ENCODE measurements at places on chromosomes 1 and 21. TPM values are rescaled to one million over a fixed set of nuclear protein-coding genes. Genes with fewer than 3 reads are reported as not detected.

DNA sequence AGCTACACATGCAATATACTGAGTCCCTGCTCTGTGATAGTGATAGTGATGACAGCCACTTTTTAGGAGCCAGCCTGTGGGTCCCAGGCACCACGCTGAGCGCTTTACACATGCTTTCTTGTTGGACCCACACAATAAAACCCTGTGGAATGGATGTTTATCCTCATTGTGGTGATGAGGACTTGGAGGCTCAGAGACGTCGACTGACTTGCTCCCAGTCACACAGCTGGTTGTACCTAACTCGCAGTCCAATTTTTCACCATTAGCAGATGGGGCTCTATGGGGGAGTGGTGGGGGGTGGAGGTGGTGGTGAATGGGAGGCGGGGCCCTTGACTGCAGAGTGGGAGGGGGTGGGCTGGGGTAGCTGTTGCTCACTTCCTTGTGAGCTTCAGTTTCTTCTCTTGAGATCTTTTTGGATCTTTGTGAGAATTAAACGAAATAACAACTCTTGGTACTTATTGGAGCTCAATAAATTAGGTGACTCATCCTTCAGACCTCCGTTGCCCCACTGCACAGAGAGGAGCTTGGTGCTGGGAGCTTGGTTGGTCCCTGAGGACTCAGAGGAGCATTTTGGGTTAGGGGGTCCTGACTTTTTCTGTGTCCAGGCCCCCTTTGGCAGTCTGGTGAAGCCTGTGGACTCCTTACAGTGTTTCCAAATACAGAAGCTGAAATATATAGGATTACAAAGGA lies 61.8 kb upstream of the CD1D start:
- DNase-seq, result no peak

- peak; percentile 66 for DNase-seq
These were observed at the start of gene KCTD3 for GRCh38 chr1:215566556-215567490. KCTD3 (plus strand) TSS chr1:215567304; CDS start chr1:215567686, 382 bp downstream.

The LUZP1 gene
- total RNA-seq, result 29.1 TPM

GRCh38 chr1:223727541-223727940 lies 15.2 kb downstream of the CAPN2 start:
- no peak for DNase-seq

GRCh38 chr1:216836316-216836715 lies 113.1 kb upstream of the ESRRG start:
- DNase-seq, result no peak

GRCh38 chr1:204598319-204598969 lies 82.2 kb downstream of the MDM4 start:
- no peak for DNase-seq

The LAD1 gene
- total RNA-seq, result 3.9 TPM

- no peak for DNase-seq
These were observed at the start of gene LRRC7 for GRCh38 chr1:69567652-69568420. LRRC7 (plus strand) TSS chr1:69567922; CDS start chr1:69568640, 718 bp downstream.

GRCh38 chr1:1142844-1143243 lies 27.0 kb upstream of the C1orf159 start:
- DNase-seq, result no peak

GRCh38 chr1:3329640-3330281 lies 124.7 kb upstream of the ARHGEF16 start:
- no peak for DNase-seq

- DNase-seq, result no peak
These were observed 18.1 kb upstream of the TSPEAR start for GRCh38 chr21:44729336-44730027.

The COL8A2 gene
- total RNA-seq, result 4.4 TPM

DNA sequence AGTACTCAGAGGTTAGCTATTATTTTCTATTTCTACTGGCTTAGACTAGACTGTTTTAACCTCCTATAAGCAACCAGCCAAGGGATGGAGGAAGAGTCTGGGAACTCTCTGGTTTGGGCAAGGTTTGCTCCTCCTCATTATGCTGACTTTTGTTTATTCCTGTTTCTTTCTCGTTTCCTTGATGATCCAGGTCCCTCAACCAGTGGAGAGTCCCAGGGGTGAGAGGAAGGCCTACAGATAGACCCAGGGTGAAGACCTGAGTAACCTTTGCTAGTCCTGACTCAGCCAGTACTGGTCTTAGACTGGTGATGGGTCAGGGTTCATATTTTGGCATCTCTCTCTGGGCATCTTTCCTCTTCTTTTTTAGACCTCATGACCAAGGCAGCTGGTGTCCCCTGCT lies 5.4 kb downstream of the TUFT1 start:
- no peak for DNase-seq

- DNase-seq, result no peak
These were observed 32.4 kb downstream of the PGBD5 start for GRCh38 chr1:230393722-230394121.

DNA sequence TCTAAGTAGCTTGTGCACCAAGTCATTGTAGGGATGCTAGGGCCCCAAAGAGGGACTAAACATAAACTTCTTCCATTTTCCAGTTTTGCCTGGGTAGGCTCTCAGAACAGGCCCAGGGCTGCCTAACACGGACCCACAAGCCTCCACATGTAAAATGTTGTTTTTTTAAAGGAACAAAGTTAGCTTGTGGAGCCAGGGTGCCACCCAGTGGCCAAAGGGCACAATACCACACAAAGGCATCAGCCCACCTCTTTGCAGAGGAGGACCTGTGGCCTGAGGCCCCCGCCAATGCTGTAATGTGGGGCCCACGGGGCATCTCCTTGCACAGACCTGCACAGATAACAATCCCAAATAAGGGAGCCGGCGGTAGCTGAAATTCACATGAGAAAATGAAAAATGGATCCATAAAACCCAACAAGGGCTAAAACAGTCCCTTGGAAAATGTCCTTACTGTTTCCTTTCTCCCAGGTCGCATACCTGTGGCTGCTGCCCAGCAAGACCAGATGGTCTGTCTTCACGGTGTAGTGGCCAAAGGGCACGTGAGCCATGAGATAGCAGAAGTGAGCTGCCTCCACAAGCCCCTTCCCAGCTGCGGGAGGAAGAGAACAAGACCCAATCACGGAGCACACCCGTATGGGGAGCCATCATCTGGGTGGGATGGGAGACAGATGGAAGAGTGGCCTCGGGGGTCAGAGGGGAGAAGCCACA lies 23.8 kb downstream of the SEC16B start:
- peak; percentile 82 for DNase-seq

The RHEX gene
- total RNA-seq, result 1.2 TPM

DNA sequence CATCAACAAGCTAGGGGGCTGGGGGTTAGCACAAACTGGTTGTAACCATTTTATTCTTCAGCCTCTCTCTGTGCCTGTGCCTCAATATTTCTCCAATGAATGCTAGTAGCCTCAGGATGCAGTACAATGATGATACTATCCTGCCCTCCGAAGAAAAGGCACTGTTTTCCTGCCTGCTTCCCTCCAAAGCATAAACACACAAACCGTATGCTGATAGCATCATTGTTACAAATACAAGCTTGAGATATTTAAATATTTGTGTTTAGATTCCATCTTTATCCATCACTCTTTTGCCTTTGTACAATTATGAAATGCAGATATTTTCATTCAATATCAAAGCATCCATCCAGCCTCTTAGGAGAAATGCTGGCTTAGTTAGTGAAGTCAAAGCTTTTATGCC lies 404.8 kb downstream of the DUSP10 start:
- no peak for DNase-seq

The MNDA gene
- 6.0 TPM for total RNA-seq

The CRP gene
- not detected for total RNA-seq

DNA sequence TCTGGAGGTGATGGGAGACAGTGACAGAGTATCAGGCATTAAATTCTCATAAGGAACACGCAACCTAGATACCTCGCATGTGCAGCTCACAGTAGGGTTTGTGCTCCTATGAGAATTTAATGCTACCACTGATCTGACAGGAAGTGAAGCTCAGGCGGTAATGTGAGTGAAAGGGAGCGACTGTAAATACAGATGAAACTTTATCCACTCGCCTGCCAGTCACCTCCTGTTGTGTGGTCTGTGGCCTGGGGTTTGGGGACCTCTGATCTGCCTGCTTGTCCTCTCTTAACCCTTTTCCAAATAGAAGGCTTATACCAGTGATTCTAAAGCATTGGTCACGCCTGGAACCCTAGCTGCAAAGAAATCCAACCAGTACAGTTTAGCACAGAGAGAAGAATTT lies 15.3 kb downstream of the GABPA start:
- DNase-seq, result no peak

DNA sequence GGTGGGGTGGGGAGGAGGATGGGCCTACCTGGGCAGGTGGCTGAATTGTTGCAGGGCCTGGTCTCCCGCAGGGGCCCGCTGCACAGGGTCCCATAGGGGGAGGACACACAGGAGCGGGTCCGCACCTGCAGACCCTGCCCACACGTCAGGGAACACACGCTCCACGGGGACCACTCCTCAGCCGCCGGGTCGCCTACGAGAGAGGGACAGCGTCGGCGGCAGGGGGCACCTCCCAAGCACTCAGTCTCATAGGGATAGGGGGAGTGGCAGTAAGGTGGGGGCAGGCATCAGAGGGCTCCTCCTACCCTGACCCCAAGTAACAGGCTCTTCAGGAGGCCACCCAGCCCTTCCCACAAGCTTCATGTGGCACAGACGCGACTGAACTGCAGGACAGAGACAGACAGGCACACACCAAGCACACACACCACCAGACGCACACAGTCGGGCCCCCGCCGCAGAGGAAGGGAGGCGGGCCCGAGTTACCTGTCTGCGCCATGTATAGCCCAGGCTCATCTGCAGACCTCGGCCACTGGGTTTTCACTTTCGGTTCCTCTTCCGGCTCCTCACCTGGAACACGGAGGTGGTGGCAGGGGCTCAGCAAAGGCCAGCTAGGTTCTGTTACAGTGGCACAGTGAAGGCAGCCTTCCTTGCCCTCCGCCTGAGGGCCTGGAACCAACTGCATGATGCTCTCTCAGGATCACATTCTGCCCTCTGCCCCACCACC lies 19.8 kb downstream of the ADGRB2 start:
- no peak for DNase-seq

- no peak for DNase-seq
These were observed 63.1 kb downstream of the LAMC2 start for GRCh38 chr1:183248989-183249691.

The FCRL1 gene
- not detected for total RNA-seq

The EGLN1 gene
- 40.4 TPM for total RNA-seq

DNA sequence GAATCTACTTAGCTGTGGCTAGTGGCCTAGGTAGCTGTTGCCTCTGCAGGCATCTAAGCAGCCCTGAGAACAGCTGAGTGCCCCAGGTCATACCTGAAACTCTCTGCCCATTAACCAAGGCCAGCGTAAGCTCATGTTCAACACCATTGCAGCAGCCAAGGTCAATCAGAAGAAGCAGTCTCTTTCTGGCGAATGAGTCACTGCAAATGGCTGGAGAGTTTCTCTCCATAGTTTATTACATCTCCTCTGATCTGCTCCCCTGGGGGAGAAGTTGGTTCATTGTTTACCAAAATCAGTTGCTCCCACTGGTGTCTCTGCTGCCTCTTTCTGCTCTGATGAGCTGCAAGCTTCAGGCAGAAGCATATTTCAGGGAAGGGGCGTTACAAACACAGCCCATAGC lies 6.9 kb upstream of the BCL9 start:
- DNase-seq, result no peak

DNA sequence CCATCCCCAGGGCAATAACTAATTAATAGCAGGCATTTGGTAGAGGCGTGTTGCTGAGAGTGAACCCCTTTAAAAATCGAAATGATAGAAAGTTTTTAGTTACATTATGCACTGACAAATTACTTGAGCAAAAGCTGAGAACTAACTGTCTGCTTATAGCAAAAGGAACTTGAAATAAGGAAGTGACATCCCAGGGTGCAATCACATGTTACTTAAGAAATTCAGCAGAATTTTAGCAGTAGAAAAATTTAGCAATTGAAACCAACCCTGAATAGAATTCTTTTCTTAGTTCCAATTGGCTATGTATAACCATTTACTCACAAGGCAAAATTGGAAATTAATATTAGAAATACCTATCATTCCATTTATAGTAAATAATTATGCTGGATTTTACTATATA lies 139.5 kb upstream of the SAMSN1 start:
- no peak for DNase-seq

GRCh38 chr1:9008236-9008635 lies 18.0 kb downstream of the SLC2A7 start:
- no peak for DNase-seq

DNA sequence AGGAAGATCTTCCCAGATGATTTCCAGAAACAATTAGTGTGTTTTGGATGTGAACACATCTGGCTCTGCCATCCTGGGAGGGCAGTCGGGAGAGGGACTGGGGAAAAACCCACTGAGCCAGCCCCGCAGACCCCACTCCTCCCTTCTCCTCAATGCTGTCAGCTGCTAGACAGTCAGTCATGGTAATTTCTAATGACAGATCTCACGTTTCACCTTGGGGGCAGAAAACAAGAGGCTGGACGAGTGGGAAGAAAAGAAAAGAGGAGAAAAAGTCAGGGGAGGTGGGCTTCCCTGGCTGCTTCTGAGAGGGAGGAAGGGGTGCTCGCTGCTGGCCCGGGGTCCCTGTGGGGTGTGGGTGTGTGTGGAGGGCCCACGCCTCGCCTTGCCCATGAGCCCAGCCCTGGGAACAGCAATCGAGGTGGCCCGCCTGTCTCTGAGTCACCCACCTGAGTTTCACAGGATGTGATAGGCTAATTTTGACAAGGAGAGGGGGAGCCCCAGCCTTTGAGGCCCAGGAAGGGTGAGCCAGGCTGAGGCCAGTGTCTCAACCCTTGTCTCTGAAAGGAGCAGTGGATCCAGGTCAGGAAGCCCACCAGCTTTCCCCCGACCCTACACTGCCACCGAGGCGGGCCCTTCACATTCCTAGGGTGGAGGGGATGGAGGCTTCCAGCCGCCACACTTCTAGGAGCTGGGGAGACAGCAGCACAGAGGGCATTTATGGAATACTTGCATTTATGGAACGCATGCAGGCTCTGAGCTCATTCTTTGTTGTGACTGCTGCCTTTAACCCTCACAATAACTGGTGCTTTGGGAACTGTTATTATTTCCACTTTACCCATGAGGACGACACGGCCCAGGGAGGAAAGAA lies 49.1 kb upstream of the IFNLR1 start:
- DNase-seq, result no peak

DNA sequence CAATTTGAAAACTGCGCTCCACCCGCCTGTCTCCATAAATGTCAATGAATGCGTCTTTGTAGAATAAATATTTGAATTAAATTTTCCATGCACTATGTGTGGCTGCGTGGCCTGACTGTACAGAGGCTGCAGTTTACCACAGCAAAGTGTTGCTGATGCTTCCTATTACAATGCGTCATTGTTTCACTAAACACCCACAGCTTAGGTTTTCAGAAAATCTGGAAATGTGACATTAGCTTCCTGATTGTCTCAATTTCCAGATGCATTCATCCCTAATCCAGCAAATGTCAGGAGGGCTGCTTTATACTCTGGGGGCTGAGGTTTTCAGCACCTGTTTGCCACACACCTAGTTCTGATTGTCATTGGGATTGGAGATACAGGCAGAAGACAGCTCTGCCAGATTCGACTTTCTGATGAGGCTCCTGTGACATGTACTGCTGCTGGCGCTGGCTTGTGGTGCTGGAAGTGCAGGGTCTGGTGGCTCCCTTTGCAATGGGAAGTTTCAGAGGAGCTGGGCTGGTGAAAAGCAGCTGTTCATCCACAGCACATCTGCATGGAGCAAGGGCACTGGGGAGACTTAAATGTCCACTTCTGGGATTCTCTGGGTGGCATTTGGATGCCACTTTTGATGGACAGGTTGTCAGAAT lies 40.0 kb downstream of the URB2 start:
- no peak for DNase-seq

Data from ovary (tissue), 10 donors.